ENCODE measurements at places on chromosomes 11 and 22.

DNA sequence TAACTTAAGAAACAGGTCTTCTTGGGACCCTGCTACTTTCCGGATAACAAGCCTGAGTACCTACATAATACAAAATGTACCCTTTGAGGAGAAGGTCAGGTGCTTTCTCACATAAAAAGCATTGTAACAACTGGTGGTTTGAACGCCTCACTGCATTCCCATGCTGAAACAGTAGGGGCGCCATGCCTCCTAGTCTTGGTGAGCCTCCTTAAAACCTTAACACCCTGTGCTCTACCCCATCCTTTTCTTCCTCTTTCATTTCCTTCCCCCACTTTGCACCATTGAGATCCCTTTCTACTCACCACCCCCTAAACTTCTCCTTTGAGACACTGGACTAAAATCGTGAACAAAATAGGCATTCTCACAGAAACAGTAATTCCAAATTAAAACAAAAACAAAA lies 729.3 kb downstream of the NTM start:
- DNase-seq: no peak

GRCh38 chr11:37525336-37525735 lies 927.3 kb upstream of the RAG2 start:
- no peak for DNase-seq

DNA sequence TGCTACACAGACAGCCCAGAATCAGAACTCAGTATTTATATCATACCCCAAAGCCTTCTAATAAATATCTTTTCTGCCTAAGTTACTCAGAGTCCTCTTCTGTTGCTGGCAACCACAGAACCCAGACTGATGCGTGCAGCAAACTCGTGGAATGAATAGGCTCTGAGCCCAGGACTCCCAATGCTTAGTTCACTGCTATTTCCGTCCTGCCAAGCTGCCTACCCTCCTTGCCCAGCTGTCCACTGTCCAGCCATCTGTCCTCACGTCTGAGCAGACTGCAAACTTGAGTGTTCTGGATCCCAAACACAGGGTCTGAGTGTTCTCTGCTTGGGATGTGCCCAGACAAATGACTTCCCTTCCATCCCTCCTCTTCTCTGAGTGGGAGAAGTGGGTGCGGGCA lies 19.4 kb downstream of the PTPN5 start:
- DNase-seq: no peak

GRCh38 chr11:119149018-119149785 lies at the start of gene ABCG4:
Gene ABCG4 (plus strand): TSS chr11:119149052. CDS start chr11:119149966, 914 bp downstream.
- DNase-seq: no peak

- no peak for DNase-seq
Observed at GRCh38 chr11:95727111-95727510, 62.5 kb downstream of the FAM76B start.

- DNase-seq: peak; percentile 81
Observed at GRCh38 chr11:65329944-65330403, 3.7 kb upstream of the DPF2 start.

DNA sequence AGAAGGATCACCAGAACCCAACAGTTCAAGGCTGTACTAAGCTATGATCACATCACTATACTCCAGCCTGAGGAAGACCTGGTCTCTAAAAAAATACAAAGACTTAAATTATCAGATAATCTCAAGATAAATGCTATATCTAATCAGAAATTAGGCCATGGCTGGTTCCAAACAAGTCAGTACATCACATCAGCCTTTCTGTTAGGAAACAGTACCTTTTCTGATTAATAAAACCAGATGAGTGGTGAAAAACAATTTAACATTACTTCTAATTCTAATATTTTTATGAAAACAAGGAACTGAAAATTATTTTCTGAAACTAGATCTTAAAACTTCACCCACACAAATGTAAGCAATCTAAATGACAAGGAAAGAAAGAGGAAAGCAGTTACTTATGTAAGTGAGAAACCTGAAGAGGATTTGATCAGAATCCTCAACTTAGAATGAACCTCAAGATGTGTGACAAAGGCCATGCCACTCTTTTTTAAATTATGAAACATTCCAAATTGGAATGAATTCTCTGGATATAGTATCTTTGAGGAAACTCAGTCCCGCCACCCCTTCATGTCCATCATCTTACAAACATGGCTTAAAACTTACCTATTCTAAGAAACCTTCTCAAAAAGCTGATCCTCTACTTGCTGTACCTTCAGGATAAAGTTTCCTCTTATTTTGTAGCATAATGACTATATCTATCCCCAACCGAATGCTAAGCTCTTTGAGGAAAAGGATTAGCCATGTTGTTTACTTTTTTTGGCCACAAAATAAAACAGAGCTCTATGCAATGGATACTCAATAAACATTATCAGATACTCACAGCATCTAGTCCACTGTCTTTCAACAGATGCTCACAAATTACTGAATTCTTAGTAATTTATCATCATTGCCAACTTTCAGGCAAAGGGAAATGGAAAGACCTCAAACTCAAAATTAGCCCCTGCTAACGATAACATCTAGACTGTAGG lies 132.0 kb downstream of the MRTFA start:
- no peak for DNase-seq

DNA sequence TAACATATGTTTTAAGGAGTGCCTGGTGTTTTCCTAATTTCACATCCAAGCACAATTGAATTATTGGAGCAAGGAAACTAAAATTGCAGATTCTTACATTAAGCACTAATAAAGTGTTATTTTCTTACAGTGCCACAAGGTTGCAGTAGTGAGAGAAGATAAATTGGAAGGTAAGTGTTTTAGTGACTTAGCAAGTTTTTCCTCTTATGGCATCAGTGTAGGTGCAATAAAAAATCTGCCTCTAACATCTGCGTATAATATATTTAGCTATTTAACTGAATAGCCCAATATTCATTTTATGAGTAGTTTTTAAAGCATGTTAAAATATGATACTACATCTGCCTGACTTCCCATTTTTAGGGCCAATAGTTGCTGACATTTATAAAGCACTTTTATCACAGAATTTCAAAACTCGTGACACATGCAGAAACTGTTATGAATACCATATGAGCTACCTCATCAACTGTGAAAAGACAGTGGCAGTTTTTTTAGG lies 19.0 kb downstream of the POLD3 start:
- DNase-seq: no peak

- no peak for DNase-seq
Observed at GRCh38 chr11:60985991-60986915, 14.8 kb downstream of the CD6 start.

- DNase-seq: no peak
Observed at GRCh38 chr22:20267441-20268278, 458 bp downstream of the RTN4R start.

GRCh38 chr11:133526790-133527189 lies 5.5 kb downstream of the OPCML start:
- DNase-seq: no peak

- DNase-seq: no peak
Observed at GRCh38 chr11:103800406-103801114, 235.9 kb upstream of the DDI1 start.

- no peak for DNase-seq
Observed at GRCh38 chr11:60891103-60891741, 15.2 kb downstream of the PRPF19 start.

DNA sequence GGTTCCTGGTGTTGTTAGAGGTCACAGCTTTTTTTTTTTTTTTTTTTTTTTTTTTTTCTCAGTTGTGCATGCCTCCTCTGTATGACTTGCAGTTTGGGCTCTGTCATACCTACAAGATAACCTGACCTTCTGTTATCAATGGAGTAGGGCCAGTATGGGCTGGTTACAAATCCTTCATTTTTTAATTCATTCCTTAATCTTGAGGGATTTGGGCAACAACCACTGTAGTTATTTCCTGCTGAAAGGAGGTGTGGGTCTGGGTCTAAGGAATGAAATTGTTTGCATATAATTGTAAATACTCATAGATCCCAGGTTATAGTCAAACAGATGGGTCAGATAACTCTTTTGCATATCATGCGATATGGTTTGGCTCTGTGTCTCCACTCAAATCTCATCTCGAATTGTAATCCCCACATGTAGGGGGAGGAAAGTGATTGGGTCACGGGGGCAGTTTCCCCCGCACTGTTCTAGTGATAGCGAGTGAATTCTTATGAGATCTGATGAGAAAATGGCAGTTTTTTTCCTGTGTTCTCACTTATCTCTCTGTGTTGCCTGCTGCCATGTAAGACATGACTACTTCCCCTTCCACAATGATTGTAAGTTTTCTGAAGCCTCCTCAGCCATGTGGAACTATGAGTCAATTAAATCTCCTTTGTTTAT lies 14.1 kb upstream of the GLYAT start:
- DNase-seq: no peak

DNA sequence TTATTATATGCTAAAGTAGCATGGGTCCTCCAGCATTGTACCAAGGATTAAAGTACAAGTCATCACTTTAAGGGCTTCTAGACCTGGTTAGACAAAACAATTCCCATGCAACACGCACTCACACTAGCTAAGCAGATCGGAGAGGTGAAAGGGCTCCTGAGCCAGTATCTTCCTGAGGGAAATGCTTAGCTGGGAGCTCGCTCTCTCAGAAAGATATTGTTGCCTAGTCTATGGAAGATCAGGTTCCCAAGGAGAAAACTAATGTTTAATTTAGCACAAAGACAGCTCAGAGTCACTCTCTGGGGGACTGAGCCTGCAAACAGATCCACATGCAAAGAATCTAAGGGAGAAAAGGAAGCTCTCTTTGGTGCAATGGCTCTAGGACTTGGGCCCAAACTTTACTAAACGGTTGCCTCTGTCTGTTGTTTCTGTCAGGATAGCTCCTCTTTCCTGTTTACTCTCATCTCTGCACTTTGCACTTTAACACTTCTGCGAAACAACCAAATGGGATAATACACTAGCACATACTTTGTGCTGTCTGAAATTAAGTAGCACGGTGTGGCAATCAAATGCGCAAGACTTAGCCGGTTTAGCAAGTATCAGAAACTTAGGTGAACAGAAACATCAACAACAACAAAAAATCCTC lies 10.7 kb downstream of the MAML2 start:
- DNase-seq: no peak

DNA sequence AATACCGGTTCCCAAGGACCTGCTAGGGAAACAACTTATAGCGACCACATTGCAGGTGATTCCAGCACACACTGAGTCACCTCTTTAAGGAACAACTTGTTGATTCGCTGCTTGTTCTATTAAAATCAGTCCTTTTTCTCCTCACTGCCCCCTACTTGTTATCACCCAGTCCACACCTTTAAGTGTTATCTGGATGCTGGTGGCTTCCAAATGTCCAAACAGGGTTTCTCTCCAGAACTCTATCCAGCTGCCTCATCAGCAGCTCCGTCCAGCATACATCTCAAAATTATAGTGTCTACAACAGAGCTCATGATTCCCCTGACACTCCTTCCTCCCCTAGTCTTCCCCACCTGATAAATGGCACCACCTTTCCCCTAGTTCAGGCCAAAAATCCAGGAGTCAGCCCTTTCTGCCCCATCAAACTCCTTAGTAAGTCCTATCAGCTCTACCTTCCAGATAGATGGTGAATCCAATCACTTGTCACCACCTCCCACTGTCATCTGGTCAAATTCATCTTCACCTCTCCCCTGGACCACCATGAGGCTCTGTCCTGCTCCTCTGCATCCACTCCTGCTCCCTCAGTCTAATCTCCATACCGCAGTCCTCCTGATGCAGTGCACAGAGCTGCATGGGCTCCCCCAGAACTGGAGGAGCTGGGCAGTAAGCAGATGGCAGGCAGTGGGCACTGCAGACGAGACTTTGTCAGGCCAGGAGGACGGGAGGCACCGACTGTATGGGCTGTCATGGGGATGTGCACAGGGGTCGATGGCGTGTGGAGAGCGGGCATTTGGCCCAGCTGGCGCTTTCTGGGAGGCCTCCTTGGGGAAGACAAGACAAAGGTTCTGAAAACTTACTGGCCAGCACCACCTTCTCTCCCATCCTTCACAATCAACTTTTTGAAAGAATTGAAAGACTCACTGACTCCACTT lies 19.3 kb downstream of the IL10RA start:
- DNase-seq: no peak

DNA sequence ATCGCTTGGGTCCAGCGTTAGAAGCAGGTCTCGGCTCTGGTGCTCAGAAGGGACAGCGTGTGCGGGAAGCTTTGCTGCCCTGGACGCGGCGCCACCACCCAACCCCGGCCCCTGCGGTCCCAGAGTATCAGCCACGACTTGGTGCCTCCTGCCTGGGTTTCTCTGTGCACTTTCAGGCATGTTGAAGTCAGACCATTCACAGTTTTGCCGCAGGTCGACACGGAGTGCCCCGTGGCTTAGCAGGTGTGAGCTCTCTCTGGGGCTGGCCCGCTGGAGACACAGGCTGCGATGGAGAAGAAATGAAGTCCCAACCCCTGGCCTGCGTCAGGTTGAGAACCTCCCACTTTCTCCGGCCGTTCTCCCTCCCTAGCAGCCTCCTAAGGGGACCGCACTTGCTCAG lies 494.5 kb downstream of the BRD1 start:
- no peak for DNase-seq

GRCh38 chr11:100806296-100806695 lies 119.2 kb downstream of the ARHGAP42 start:
- no peak for DNase-seq

DNA sequence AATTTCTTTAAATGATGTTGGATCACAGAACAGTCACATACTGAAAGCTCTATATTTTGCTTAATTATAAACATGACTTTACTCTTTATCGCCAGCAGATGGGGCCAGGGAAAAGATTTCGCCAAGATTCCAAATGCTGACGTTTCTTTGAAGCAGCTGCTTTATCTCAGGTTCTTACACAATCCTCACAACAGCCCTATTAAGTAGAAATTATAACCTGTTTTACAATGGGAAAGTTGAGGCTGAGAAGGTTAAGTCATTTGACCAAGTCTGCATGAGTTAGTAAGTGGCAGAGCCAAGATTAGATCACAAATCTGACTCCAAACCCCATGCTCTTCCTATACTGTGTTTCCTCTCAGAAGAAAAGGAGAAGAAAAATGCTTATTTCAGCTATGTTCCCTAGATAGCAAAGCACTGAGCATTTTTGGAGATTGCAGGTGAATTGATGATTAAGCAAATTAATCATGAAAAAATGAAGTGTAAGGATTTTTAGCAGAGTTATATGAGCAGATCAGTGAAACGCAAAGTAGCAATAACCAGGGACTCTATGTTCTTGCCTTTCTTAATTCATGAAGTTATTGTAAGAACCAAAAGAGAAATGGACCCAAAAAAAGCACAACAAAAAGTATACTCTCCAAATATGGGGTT lies 79.0 kb downstream of the AASDHPPT start:
- DNase-seq: no peak

DNA sequence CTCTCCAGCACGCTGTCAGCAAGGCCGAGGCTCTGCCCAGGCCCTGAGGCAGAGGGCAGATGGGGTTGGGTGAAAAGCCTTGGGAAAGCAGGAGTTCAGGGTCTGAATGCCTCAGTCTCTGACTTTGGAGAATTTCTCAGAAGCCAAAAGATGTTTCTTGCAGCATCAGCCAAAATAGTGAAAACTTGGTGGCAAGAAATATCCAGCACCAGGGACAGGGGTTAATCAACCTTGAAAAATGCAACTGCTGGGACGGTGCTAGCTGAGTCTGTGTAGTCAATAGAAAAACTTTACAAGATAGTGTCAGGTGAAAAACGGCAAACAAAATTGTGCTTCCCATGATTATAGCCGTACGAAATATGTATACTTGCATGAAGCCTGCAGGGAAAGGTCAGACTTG lies 1.4 kb upstream of the ABCC8 start:
- no peak for DNase-seq

GRCh38 chr22:37848587-37849088 lies 581 bp upstream of the EIF3L start:
- DNase-seq: no peak
